ENCODE measurements at places on chromosomes 16 and 17.

DNA sequence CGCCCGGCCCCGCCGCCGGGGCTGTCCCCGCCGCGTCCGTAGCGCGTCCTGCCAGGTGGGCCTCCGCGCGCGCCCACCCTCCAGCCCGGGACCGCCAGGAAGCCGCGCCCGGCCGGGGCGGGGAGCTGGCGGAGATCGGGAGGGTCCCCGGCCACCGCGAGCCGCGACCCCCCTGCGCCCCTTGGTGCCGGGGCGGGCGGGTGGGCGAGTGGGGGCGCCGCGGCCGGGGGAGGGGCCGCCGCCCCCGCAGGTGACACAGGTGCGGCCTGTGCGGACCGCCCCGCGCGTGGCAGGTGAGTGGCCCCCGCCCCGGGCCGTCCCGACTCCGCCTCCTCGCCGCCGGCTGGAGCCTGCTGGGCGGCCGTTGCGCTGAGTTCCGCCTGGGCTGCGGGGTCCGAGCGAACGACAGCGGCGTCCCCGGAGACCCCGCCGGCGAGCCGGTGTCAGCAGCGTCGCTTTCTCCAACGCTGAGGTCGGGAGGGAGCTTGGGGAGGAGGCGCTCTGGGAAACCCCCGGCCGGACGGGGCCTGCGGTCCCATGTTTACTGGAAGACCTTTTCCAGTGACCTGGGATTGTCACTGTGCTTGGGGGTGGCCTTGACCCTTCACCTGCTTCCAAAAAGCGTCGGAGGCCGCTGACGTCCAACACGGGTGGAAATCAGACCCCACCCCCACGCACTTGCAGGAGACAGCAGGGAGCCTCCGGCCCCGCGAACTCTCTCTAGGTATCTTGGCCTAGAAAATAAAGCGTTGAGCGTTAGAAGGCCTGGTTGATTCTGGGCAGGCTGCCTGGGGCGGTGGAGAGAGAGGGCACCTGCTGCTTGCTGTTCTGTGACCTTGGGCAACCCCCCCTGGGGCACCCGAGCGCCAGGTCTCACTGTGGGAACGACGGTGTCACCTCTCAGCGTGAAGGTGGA, 542 bp downstream of the KLHL36 start:
- peak; percentile 85 for DNase-seq
- peaks cover 21% of the 10 kb centered on the region for H3K27me3 ChIP-seq
- peak overlapping the region; percentile 78 for H3K27ac ChIP-seq
- H3K4me3 ChIP-seq: peak overlapping the region; percentile 83
- peaks cover 36% of the 10 kb centered on the region for H3K36me3 ChIP-seq

DNA sequence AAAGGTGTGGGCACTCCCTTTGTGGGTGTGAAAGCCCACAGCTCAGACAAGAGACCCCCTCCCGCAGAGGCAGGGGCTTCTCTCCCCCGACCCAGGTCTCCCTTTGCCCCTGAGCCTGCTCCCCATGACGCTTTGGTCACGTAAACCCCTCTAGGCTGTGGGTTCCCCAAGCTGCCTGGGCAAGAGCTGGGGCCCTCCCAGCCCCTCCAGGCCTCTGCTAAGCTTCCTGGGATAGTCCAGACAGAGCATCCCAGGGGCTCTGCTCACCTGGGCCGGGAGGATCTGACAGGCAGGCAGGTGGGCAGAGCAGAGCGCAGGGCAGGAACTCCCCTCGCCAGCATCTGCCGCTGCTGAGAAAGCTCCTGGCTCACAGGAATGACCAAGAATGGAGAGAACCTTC, 177.3 kb downstream of the BANP start:
- no peak overlapping the region for H3K27ac ChIP-seq
- no peaks in the 10 kb centered on the region for H3K27me3 ChIP-seq
- no peak for DNase-seq

DNA sequence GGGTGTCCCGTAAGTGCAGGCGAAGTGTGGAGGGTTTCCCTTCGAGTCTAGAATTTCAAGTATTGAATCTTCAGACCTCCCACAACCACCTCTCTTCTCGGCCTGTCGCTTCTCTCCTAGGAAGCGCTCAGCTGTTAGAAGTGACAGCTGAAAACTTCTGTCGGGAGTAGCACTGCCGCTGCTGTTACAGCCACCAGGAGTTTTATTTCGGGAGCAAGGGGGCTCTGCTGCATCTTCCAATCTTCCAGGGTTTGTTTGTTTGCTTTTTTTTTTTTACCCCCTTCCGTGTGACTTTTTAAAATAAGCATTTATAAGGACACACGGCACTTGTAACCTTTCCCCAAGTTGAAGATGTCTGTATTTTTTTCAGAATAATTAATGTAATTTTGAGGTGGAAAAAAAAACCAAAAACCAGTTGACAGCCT, 767 bp downstream of the RPS6KB1 start:
- peak overlapping the region; percentile 100 for H3K4me3 ChIP-seq
- H3K4me1 ChIP-seq: peaks cover 37% of the 10 kb centered on the region
- DNase-seq: no peak
- peaks cover 17% of the 10 kb centered on the region for H3K36me3 ChIP-seq

- peak; percentile 86 for DNase-seq
- peaks cover 6% of the 10 kb centered on the region for H3K27me3 ChIP-seq
- H3K36me3 ChIP-seq: no peaks in the 10 kb centered on the region
- no peak overlapping the region for H3K4me3 ChIP-seq
- no peaks in the 10 kb centered on the region for H3K4me1 ChIP-seq
Measured at GRCh38 chr16:57720142-57720575, 15.4 kb upstream of the KATNB1 start.

GRCh38 chr17:10815319-10815718, 11.4 kb upstream of the TMEM238L start:
- no peak overlapping the region for H3K4me3 ChIP-seq
- no peaks in the 10 kb centered on the region for H3K4me1 ChIP-seq
- DNase-seq: no peak
- H3K36me3 ChIP-seq: no peaks in the 10 kb centered on the region

DNA sequence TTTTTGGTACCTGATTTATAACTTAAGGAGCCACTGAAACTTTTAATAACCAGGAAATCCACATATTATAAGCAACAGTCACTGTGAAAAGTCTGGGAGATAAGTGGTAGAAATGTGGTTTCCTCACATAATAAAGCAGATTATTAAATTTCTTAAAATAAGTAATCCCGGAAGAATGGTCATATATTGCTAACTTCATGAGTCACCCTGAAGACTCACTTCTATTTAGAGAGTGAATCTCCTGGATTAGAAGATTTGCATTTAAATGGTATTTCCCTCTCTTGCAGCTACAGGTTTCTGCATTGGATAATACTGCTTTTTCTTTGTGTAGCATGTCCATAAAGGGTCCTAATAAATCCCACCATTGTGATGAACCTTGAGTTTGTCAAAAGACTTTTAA, 1286.8 kb upstream of the CDH8 start:
- no peak for DNase-seq
- no peak overlapping the region for H3K27ac ChIP-seq
- H3K4me1 ChIP-seq: no peaks in the 10 kb centered on the region
- H3K4me3 ChIP-seq: no peak overlapping the region
- H3K27me3 ChIP-seq: no peaks in the 10 kb centered on the region

GRCh38 chr17:66354981-66355380, 52.6 kb downstream of the PRKCA start:
- peaks cover 46% of the 10 kb centered on the region for H3K4me1 ChIP-seq
- H3K36me3 ChIP-seq: peaks cover 20% of the 10 kb centered on the region
- H3K4me3 ChIP-seq: no peak overlapping the region
- no peaks in the 10 kb centered on the region for H3K27me3 ChIP-seq

- DNase-seq: no peak
- no peaks in the 10 kb centered on the region for H3K4me1 ChIP-seq
- H3K27ac ChIP-seq: no peak overlapping the region
- H3K4me3 ChIP-seq: no peak overlapping the region
- no peaks in the 10 kb centered on the region for H3K27me3 ChIP-seq
Measured at GRCh38 chr16:74736531-74737157, 36.0 kb upstream of the MLKL start.

- H3K4me1 ChIP-seq: no peaks in the 10 kb centered on the region
- no peak overlapping the region for H3K27ac ChIP-seq
- no peaks in the 10 kb centered on the region for H3K36me3 ChIP-seq
- H3K4me3 ChIP-seq: no peak overlapping the region
- H3K27me3 ChIP-seq: no peaks in the 10 kb centered on the region
Measured at GRCh38 chr17:9817086-9817485, 4.8 kb downstream of the GSG1L2 start.

DNA sequence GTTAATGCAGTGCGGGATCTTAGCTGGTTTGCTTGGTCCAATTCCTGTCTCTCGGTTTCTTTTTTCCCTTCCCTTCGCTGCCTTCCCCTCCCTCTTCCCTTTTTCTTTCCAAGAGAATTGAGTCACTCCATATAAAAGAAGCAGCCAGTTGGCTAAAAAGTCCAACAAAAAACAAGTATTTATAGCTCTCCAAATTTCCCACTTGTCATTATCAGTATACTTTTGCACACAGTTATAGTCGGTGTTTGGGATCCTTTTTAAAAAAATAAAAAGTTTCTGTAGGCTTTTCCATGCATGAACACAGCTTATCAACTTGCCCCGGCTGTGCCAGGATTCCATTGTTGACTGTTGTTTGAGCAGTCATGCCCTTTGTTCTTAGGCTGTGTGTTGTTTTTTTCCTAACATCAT, 24.9 kb downstream of the HMOX2 start:
- H3K4me3 ChIP-seq: no peak overlapping the region
- no peaks in the 10 kb centered on the region for H3K27me3 ChIP-seq
- no peak for DNase-seq
- H3K27ac ChIP-seq: no peak overlapping the region
- peaks cover 58% of the 10 kb centered on the region for H3K4me1 ChIP-seq

- no peak overlapping the region for H3K27ac ChIP-seq
- H3K27me3 ChIP-seq: no peaks in the 10 kb centered on the region
- H3K4me1 ChIP-seq: peaks cover 17% of the 10 kb centered on the region
- H3K4me3 ChIP-seq: no peak overlapping the region
- DNase-seq: no peak
Measured at GRCh38 chr16:8845699-8846298, 23.0 kb downstream of the CARHSP1 start.

- DNase-seq: peak; percentile 87
- peak overlapping the region; percentile 75 for H3K4me3 ChIP-seq
- H3K36me3 ChIP-seq: peaks cover 10% of the 10 kb centered on the region
Measured at GRCh38 chr17:82648742-82649331, 593 bp upstream of the WDR45B start.

DNA sequence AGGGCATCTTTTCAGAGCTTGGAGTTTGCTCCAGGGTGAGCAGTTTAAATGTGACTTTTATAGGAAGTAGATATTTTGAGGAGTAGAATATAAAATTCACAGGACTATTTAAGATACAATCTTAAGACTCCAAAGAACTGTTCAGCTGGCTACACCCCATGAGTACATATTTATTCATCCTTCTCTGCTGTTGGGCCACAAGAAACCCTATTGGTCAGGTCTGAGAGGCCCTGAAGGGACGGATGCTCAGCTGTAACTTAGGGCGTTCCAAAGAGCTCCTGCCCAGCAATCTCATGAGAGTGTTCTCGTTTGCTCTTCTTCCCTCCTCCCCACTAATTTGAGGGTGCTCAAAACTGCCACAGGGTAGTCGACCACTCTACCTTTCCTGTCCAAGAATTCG, 7.3 kb downstream of the ST6GALNAC2 start:
- no peak overlapping the region for H3K4me3 ChIP-seq
- no peaks in the 10 kb centered on the region for H3K36me3 ChIP-seq
- peaks cover 9% of the 10 kb centered on the region for H3K4me1 ChIP-seq

GRCh38 chr17:22692066-22692805, 999.9 kb downstream of the KCNJ18 start:
- no peaks in the 10 kb centered on the region for H3K4me1 ChIP-seq
- no peak overlapping the region for H3K27ac ChIP-seq
- H3K27me3 ChIP-seq: no peaks in the 10 kb centered on the region
- no peak for DNase-seq

- peak overlapping the region; percentile 74 for H3K4me3 ChIP-seq
- no peak overlapping the region for H3K27ac ChIP-seq
- DNase-seq: peak; percentile 68
- H3K36me3 ChIP-seq: no peaks in the 10 kb centered on the region
Measured at GRCh38 chr17:2024572-2025219, 438 bp downstream of the RTN4RL1 start.

- H3K4me3 ChIP-seq: no peak overlapping the region
- no peak overlapping the region for H3K27ac ChIP-seq
- H3K36me3 ChIP-seq: no peaks in the 10 kb centered on the region
- peaks cover 9% of the 10 kb centered on the region for H3K27me3 ChIP-seq
Measured at GRCh38 chr17:75591722-75592302, 4.2 kb downstream of the MYO15B start.

DNA sequence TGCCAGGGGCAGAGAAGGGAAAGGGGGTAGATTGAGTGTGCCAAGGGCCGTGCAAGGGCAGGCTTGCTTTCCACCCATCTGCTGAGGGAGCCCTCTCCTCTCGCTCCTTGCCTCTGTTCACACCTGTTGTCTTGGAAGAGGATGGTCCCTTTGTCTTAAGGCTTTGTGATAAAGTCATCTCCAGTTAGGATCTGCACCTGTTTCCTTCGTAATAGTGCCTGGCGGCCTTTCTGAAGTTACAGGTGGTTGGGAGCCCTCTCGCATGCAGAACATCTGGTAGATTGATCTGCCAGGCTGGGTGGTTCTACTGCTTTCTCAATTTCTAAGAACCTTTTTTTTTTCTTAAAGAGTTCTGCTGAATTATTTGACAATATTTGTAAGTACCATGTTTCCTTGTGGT, 16.3 kb downstream of the UBFD1 start:
- H3K36me3 ChIP-seq: peaks cover 24% of the 10 kb centered on the region
- DNase-seq: no peak
- H3K4me1 ChIP-seq: no peaks in the 10 kb centered on the region
- no peak overlapping the region for H3K27ac ChIP-seq
- H3K27me3 ChIP-seq: no peaks in the 10 kb centered on the region

GRCh38 chr17:33964344-33964979, 290.6 kb upstream of the CCL2 start:
- H3K27me3 ChIP-seq: peaks cover 6% of the 10 kb centered on the region
- DNase-seq: peak; percentile 81
- peaks cover 45% of the 10 kb centered on the region for H3K4me1 ChIP-seq
- peak overlapping the region; percentile 43 for H3K4me3 ChIP-seq

DNA sequence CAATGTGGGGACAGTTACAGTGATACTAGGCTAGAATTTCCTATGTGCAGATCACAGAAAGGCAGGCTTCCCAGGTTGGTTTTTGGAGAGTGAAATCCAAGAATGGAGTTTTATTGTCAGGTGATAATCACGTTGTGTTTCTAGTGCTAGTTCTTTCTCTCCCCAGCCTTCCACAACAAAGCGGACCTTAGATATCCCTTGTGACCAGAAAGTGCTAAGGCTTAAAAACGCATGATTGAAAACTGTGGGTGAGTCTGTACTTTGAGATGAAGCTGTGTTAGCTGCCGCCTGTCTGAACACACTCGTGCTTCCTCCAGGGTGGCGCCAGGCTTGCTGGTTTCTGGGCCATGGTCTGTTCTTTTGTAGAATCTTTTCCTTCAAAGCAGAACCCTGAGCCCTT, 52.1 kb downstream of the BANP start:
- H3K4me3 ChIP-seq: no peak overlapping the region
- H3K36me3 ChIP-seq: peaks cover 28% of the 10 kb centered on the region
- H3K4me1 ChIP-seq: peaks cover 2% of the 10 kb centered on the region
- DNase-seq: no peak
- no peaks in the 10 kb centered on the region for H3K27me3 ChIP-seq
- no peak overlapping the region for H3K27ac ChIP-seq

GRCh38 chr17:45315648-45316433, 979 bp downstream of the MAP3K14 start:
- H3K36me3 ChIP-seq: peaks cover 48% of the 10 kb centered on the region
- peak overlapping the region; percentile 89 for H3K4me3 ChIP-seq
- H3K27me3 ChIP-seq: peaks cover 3% of the 10 kb centered on the region
- no peak for DNase-seq
- peaks cover 68% of the 10 kb centered on the region for H3K4me1 ChIP-seq
- H3K27ac ChIP-seq: peak overlapping the region; percentile 95

GRCh38 chr17:17467720-17468119, 9.1 kb upstream of the MED9 start:
- peaks cover 24% of the 10 kb centered on the region for H3K27me3 ChIP-seq
- DNase-seq: no peak
- H3K36me3 ChIP-seq: no peaks in the 10 kb centered on the region
- no peaks in the 10 kb centered on the region for H3K4me1 ChIP-seq
- no peak overlapping the region for H3K27ac ChIP-seq
